Activated gamma-delta T cell (primary cell): ENCODE measurements at places on chromosomes 13 and 19.

DNA sequence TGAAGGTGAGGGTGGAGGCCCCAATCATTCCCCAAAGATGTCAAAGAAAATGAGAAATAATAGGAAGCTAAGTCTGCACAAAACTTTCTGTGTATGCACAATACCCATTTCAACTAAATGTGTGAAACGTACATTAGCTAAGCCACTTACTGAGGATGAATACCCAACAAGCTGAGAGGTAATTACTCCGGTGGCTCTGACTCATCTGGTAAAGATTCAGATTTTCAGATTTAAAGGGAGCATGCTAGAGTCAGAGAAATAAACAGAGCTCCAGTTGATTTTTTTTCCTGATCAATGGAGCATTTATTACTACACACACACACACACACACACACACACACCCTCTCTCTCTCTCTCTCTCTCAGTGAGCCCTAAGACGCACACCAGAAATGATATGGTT lies 194.8 kb upstream of the ARGLU1 start:
- no peak for DNase-seq

DNA sequence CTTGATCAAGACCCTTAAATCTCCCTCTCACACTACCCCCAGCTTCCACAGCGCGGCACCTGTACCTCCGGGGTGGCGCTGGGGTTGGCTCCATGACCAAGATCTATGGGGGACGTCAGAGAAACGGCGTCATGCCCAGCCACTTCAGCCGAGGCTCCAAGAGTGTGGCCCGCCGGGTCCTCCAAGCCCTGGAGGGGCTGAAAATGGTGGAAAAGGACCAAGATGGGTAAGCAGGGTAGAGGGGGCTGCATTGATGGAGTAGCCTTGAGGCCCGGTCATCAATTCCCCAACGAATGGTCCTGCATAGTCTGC lies 8.1 kb upstream of the CD79A start:
- DNase-seq: no peak

- no peak for DNase-seq
These were observed 186.5 kb upstream of the ATXN8OS start for GRCh38 chr13:69921156-69921555.

DNA sequence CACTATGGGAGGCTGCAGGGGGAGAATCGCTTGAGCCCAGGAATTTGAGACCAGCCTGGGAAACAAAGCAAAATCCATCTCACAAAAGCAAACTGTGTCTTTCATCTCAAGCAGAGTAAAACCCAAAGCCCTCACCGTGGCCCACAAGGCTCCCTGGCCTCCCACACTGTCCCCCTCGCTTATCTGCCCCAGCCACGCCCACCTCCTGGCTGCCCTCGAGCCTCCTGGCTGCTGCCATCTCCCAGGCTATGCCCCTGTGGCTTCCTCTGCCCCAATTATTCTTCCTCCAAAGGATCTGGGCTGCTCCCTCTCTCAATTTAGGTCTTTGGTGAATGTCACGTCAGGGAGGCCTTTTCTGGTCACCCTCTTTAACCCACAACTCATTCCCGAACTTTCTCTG lies 3.6 kb downstream of the RABAC1 start:
- no peak for DNase-seq

DNA sequence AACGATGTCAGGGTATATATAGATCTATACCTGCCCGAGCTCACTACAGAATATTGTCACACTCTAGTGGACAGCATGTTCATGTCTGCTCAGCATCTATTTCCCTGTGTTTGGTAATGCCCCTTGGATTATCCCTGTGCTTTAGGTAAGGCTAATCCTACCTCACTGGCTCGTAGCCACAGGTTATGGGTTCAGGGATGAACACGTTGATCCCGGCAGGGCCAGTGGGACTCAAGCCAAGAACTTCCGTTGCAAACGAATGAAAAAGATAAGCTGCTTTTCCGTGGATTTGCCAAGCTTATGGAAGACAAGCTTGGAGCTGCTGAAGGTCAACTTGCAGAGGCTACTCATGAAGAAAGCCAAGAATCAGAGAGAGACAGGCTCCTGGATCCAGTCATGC lies 400.0 kb upstream of the TSHZ3 start:
- no peak for DNase-seq

GRCh38 chr13:51955816-51956603 lies 55.2 kb downstream of the ATP7B start:
- no peak for DNase-seq

DNA sequence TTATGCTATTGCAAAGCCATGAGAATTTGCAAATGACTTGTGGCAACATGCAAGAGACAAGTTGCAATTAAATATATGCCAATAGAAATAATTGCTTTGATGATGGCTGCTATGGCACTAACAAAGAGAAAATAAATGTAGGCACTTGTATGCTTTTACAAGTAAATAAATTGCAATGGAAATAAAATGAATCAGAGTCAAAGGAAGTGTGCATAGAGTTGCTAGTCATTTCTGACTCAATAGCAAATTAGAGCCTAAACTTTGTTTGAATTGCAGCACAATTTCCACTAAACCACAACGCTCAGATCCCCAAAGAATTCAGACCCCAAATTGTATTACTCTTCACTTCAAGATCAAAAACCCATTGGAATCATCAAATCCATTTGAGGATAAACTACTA lies 792.1 kb upstream of the ARGLU1 start:
- DNase-seq: no peak

DNA sequence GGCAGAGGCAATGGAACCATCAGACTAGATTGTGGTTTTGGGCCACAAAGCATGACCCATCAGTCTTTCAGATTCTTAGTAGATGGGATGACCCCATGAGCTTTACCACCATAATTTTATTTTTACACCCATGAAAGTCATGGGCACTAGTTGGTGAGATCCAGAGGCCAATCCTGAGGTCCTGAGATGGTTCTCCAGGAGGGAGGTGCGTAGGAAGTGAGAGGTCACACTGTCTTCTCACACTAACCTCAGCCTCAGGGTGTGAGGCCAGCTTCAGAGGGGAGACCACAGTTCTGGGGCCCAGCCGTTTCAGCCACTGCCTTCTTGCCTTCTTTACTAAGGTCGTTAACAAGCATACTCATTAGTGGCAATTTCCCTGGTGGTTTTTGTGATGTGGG lies 106.4 kb downstream of the AKAP11 start:
- DNase-seq: no peak

DNA sequence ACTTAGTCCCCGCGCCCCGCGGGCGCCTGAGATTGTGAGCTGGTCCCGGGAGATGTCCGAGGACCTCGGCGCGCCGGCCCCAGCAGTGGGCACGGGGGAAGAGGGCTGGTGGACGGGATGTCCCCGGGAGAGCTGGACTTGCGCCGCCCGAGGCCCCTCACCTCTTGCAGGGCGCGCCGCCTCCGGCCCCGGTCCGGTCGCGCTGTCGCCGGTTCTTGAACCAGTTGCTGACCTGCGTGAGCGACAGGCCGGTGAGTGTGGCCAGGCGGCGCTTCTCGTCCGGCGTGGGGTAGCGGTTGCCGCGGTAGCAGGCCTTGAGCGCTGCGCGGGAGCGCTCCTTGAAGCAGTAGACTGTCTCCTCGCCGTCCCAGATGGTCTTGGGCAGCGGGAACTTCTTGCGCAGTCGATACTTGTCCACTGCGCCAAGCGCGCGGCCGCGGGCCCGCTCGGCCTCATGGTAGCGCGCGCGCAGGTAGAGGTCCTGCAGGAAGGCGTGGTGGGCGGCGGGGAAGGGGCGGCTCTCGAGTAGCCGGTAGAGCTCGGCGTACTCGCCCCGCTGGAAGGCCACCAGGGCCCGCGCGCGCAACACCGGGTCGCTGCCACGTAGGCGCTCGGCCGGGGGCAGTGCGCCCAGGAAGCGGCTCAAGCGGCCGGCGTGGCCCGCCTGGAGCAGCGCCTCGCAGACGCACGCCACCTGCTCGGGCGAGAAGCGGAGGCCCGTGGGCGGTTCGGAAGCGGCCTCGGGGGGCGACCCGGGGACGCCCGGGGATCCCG lies 984 bp downstream of the SIX5 start:
- no peak for DNase-seq

GRCh38 chr13:111186305-111186935 lies 71.3 kb downstream of the ARHGEF7 start:
- no peak for DNase-seq

DNA sequence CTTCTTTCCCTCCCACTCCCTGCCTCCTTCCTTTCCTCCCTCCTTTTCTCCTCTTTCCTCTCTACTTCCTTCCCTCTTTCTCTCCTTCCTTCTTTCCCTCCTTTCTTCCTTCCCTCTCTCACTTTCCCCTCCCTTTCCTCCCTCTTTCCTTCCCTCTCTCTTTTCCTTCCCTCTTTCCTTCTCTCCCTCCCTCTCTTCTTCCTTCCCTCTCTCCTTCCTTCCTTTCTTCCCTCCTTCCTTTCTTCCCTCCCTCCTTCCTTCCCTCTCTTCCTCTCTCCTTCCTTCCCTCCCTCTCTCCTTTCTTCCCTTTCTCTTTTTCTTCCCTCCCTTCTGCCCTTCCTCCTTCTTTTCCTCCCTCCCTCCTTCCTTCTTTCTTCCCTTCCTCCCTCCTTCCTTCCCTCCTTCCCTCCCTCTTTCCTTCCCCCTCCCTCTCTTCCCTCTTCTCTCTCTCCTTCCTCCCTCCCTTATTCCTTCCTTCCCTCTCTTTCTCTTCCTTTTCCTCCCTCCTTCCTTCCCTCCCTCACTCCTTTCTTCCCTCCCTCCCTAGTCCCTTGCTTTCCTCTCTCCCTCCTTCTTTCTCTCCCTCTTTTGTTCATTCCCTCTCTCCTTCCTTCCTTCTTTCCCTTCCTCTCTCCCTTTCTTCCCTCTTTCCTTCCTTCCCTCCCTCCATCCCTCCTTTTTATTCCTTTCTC lies 443.9 kb downstream of the ZNF536 start:
- DNase-seq: no peak

GRCh38 chr19:21147540-21147939 lies 5.7 kb downstream of the ZNF431 start:
- no peak for DNase-seq

GRCh38 chr13:35789335-35790165 lies 313.1 kb upstream of the MAB21L1 start:
- DNase-seq: no peak
